Stimulated activated CD8-positive, alpha-beta memory T cell treated with anti-CD3 and anti-CD28 coated beads, Interleukin-4, amount 100 ng/mL, for 1 hour (primary cell): ENCODE measurements at places on chromosomes 2 and 18.
A peak's percentile ranks its signal among the peaks of the same experiment; 100 is the strongest.

GRCh38 chr2:69694894-69695849 lies 46.8 kb upstream of the ANXA4 start:
- no peak for DNase-seq

GRCh38 chr2:174788291-174788929 lies 24.1 kb upstream of the CHRNA1 start:
- DNase-seq = no peak

- DNase-seq = no peak
Observed at GRCh38 chr2:154692927-154693326, 5.6 kb upstream of the KCNJ3 start.

DNA sequence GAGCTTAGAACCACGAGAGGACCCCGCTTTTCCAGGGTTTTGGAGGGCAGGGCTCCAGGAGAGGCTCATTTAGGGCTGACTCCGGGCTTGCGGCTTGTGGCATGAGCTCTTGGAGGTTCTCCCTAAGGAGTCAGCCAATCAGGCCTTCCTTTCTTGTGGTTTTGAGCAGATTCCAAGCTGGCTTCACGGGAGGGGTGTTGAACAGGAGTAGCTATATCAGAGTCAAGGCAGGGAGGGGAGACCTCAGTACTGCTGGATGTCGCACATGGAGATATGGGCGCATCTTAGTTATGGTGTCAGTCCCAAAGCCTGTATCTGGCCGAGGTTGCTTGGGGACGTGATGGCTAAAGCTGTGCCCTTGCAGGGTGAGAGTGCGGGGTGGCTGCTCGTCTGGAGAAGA lies 98.6 kb downstream of the AGAP1 start:
- DNase-seq = no peak

DNA sequence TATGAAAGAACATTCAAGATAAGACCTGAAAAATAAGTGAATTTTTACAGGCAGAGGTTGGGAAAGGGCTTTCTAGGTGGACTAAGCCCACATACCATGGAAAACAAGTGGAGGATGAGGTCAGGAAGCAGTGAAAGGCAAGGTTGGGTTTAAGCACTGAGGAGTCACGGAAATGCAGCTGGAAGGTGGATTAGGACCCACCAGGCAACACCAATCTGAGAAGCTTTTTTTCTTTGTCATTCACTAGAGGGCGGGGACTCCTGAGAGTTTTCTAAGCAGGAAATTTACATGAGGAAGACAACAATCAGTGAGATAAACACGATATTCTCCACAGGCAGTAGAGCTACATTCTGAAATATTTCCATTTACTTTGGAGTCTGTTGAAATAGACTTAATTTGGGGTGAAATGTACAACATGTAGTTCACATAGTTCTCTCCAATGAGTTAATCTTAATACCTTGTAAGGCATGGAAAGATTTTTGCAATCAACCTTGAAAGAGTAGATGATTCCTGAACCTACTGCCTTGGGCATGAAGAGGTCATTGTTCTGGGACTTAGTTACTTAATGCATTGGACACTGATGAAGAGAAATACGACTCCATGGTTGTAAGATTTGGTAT lies 40.7 kb downstream of the VIT start:
- no peak for DNase-seq

DNA sequence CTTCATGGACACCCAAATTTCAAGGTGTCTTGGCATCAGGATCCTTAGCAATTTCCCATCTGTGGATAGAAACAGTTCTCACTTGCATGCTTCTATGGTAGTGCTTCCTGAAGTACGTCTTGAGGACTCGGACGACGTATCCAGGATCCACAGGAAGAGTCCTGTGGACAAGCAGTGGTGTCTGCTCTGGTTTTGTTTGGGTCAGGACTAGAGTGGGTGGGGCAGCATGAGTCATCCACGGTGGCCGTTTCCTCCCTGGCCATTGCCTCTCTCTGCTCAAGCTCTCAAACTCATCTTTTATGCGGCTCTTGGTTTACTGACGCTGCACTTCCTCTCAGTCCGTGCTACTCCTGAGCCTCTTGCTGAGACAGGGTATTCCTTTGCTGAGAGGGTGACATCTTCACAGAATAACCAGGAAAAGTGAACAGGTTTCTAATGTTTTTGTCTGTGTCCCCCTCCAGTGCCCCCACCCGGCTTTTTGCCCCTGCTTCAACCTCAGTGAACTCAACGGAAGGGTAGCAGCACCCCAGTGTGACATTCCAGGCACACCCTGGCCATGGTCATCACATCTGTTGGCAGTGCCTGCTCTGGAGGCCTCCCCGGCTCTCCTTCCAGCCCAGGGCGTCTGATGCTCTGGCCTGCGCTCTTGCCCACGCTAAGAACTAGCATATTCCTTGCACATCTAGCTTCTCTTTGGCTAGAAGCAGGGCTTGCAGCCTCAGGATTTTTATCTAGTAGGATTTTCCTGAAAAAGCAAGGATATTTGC lies 62.2 kb downstream of the ARMC9 start:
- DNase-seq = no peak

GRCh38 chr2:205692104-205692503 lies 9.8 kb downstream of the NRP2 start:
- no peak for DNase-seq

DNA sequence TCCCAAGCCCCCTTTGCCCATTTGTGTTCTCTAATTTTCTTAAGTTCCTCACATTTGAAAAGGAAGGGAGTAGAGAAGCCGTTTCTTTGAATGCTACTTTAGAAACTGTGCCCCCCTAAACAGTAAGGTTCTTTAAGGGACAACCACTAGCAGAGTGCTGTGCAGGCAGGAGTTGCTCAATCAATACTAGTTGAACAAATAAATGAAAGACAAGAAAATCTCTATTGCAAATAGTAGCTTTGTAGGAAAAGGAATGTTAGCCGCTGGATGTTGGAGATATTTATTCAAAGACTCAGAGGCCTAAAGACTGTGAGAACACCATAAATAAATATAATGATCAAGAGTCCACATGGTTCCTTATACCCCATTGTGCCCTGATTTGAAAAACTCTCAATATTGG lies 119.8 kb upstream of the SMAD7 start:
- DNase-seq = no peak

DNA sequence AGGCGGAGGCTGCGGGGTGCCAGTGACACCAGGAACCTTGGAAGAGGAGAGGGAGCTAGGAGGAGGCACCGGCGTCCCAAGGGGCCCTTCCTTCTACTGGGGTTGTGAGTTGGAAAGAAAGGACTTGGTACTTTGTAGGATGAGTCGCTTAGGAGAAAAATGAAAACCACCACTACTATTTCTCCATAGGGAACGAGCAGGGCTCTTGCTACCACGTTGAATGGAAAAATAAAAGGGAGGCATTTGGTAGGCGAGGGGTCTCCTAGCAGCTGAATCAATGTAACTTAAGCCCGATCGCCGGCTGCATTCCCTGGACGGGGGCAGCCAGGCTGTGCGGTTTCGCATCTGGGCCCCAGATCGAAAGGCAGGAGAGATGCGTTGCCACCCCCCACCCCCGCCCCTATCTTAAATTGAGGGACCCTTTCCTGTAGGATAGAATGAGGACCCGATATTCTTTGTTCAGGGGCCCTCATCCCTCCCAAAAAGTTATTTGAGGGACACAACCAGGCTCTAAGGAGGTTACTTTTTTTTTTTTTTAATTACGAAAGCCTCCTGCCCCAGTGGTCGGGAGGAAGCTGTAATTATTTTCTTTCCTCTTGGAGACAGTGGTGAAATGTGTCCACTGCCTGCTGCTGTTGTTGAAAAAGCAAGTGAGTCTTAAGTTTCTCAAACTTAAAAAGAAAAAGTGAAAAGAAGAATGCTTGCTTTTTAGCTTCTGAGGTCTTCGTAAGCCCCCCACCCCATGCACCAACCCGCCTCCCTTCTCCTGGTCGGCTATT lies 1.3 kb downstream of the IGFBP2 start:
- DNase-seq = no peak

DNA sequence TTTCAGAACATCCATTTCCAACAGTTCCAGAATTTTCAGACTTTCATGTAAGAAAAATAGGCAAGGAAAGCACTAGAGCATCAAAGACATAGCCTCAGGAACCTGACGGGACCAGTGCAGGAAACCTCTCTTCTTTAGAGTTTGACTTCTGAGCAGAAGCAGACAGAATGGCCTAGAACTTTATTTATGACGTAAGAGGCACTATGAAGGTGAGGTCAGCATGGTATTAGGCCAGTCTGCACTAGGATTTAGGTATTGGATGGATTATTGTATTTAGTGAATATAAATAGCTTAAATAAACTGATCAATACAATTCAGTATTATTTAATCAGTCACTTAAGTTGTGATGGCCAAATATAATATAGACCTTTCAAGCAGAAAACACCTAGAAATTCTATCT lies 117.6 kb downstream of the CYRIA start:
- DNase-seq = no peak

- DNase-seq = no peak
Observed at GRCh38 chr2:136527560-136527959, 237.8 kb upstream of the THSD7B start.

DNA sequence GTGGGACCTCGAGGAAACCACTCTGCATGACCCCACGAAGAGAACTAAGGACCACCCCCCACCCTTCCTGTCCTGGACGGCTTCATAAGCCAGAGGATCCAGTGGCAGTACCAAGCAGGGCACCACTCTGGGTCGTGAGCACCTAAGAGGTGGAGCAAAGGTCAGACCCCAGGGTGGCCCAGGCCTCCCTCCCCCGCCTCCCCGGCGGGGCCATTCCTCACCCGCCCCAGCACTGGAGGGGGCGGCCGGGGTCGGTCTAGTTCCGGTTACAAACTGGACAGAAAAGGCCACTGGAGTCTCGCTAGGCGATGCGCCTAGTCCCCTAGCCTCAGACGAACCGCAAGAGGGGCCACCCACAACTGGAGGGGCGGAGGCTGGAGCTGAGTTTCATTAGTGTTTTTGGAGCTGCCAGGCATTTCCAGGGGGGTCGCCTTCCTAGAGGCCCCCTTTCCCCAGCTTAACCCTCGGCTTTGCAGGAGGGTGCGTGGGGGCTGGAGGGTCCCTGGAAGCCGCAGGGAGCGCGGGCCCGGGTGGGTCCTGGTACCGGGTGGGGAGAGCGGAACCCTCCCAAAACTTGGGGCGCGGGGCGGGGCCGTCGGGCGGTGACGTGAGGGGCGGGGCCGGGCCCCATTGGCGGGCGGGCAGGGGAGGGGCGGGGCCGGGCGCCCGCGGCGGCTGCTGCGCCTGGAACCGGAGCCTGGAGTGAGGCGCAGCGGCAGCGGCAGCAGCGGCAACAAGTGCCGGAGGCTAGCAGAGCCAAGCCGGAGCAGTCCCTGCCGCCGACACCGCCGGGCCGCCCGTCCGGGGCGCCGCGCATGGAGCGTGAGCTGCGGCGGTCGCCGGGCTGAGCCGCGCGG lies at the start of gene B3GNT2:
Gene B3GNT2, plus strand, starts transcription at position 695 of the 857 bp plus-strand sequence. CDS start 26,106 bp downstream, outside the sequence.
- peak; percentile 74 for DNase-seq

- DNase-seq = no peak
Observed at GRCh38 chr2:224819075-224819474, 102.9 kb upstream of the CCDC195 start.

DNA sequence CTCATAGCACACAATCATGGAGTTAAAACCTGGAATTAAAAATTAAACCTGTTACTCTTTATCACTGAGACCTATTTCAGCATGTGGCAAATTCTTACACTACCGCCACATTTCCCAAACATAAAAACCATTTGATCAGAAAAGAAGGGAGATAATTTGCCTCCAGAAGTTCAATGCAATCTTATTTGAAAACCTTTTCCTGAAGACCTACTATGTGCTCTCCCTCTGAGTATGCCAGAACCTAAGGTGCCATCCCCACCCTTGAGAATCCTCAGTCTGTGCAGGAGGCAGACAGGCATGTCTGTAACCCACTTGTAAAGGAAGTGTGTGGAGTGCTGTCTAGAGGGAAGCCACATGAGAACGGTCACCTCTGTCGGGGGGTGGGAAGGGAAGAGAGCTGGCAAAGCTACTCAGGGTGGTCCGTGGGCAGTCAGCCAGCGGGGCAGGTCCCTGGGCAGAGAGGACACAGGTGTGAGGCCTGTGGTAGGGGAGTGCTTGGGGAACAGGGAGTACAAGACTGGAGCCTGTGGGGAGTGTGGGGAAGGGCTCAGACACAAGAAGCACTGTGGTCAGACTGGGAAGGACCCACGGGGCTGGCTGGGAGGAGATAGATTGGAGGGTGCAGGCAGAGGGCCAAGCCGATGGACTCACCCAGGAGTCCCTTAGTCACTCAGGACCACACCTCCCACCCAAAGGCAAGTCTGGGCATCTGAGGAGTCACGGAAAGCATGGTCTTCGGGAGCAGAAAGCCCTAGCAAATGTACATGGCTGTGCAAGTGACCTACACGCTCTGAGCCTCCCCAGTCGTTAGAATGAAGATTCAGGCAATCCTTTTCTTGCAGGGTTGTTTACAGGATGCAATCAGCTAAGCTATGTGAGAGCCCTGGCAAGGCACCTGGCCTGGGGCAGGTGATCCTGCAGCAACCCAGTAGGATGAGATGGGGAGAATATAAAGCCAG lies 22.8 kb downstream of the CRACDL start:
- DNase-seq = no peak

DNA sequence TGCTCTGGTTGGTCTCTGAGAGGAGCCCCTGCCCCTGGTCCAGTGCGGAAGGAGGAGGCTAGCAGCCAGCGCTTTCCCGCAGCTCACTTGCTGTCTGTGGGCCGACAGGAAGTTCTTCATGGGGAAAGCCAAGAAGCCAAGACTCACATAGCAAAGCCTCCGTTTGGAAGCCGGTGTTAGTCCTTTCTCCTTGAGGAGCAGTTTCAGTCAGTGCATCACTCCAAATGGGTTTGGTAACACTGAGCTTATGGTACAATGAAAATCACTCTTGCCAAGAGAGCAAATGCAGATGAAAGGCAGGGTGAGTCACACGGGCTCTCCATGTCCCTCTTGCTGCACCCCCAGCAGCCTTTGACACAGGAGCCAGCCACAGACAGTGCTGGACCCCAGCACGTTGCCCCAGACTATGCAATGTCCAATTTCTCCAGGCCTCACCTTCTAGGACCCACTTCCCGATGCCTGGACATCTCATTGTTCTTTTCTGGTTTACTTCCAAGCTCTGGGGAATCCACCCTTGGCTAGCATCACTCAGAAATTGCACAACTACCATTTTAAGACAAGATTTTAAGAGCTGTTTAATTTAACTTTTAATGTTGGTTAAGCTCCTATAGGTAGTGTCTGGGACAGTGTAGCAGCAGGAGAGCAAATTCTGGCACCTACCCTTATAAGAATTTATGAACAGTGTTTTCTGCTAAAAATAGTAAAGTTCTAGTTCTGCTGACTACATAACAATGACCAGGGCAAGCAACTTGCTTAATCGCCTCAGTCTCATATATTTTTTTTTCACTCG lies 174.9 kb downstream of the ASB1 start:
- no peak for DNase-seq

- no peak for DNase-seq
Observed at GRCh38 chr2:212173331-212173730, 365.3 kb downstream of the ERBB4 start.
